Muscle of back (tissue), 13 donors: ENCODE measurements at places on chromosomes 7 and 10.
A peak's percentile ranks its signal among the peaks of the same experiment; 100 is the strongest.

DNA sequence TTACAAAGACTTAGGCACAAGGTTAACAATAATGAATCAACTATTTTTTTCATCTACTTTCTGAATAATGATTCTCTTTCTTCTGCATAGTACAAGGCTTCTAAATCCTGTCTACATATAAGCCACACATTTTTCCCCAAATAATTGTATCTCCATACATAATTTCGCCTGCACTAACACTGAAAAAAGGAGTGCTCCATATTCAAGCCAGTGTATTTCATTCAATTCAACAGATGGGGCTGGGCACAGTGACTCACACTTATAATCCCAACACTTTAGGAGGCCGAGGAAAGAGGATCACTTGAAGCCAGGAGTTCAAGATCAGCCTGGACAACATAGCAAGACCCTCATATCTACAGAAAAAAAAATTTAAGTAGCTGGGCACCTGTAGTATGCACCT lies 86.0 kb upstream of the ZNF800 start:
- DNase-seq = no peak

GRCh38 chr10:4453950-4454349 lies 372.1 kb upstream of the AKR1E2 start:
- DNase-seq = no peak

DNA sequence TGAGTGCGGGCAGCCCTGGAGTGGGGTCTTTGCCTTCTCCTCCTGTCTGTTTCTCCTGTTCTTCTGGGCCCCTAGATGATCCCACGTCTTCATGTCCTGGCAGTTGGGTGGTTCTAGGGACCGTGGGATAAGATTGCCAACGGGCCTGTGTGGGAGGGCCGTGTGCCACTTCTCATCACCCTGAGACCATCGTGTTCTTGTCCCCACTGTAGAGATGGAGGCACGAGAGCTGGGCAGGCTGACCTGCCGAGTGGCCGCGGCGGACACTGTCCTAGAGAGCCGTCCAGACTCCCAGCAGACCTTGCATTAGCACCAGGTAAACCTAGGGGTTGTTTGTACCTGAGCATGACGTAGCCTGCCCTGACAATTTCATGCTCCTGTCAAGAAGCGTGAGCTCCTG lies 18.5 kb upstream of the UBE3C start:
- DNase-seq = no peak

- no peak for DNase-seq
Measured at GRCh38 chr10:19789607-19790006, 26.6 kb upstream of the PLXDC2 start.

GRCh38 chr7:25389489-25390106 lies 161.3 kb upstream of the NPVF start:
- DNase-seq = peak; percentile 86

DNA sequence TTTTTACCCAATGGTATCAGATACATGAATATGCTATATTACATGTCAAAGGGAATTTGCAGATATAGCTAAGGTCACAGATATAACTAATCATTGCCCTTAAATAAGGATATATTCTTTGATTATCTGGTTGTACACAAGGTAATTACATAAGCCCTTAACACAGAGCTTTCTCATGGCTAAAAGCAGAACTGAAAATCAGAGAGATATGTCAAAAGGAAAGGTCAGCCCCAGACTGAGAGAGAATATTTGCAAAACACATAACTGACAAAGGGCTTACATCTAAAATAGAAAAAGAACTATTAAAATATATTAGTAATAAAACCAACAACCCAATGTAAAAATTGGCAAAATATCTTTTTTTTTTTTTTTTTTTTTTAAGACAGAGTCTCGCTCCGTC lies 1029.5 kb upstream of the LRRN3 start:
- no peak for DNase-seq

DNA sequence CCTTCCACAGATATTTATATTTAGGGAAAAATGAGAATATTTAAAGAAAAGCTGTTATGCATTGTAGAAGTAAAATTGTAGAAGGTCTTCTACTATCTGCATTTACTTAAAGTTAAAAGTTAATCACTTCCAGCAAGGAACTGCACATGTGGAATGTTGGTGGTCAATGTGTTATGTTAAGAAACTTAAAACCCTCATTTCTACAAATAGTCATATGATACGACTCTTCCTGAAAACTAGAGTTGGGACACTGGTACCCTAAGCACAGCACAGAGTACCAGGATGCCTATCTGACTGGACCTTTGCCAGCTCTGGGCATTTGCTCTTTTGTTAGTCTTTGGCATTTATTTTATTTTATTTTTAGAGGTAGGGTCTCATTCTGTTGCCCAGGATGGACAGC lies 524.2 kb upstream of the GALNT17 start:
- no peak for DNase-seq
